ENCODE measurements at places on chromosomes 4 and X. TPM values are rescaled to one million over a fixed set of nuclear protein-coding genes. Genes with fewer than 3 reads are reported as not detected.

BCORL1 gene
- polyA plus RNA-seq = 6.3 TPM

TBX22 gene
- polyA plus RNA-seq = not detected

PLXNB3 gene
- 3.9 TPM for polyA plus RNA-seq

TCEAL9 gene
- polyA plus RNA-seq = 153 TPM

RASSF6 gene
- polyA plus RNA-seq = 1.8 TPM

PCDH7 gene
- polyA plus RNA-seq = not detected

UGT8 gene
- polyA plus RNA-seq = not detected

UGT2B17 gene
- not detected for polyA plus RNA-seq

ZXDA gene
- polyA plus RNA-seq = 1.4 TPM

CTSO gene
- polyA plus RNA-seq = 0.81 TPM

BRS3 gene
- polyA plus RNA-seq = not detected

SLC6A14 gene
- not detected for polyA plus RNA-seq

NPNT gene
- polyA plus RNA-seq = 0.56 TPM

AFM gene
- not detected for polyA plus RNA-seq

EDA gene
- polyA plus RNA-seq = 0.20 TPM

CT45A3 gene
- not detected for polyA plus RNA-seq

BLOC1S4 gene
- polyA plus RNA-seq = 12.6 TPM

SCML1 gene
- 5.1 TPM for polyA plus RNA-seq

All from A549 (cell line).